ENCODE measurements at places on chromosomes 16 and 17.
A peak's percentile ranks its signal among the peaks of the same experiment; 100 is the strongest.

DNA sequence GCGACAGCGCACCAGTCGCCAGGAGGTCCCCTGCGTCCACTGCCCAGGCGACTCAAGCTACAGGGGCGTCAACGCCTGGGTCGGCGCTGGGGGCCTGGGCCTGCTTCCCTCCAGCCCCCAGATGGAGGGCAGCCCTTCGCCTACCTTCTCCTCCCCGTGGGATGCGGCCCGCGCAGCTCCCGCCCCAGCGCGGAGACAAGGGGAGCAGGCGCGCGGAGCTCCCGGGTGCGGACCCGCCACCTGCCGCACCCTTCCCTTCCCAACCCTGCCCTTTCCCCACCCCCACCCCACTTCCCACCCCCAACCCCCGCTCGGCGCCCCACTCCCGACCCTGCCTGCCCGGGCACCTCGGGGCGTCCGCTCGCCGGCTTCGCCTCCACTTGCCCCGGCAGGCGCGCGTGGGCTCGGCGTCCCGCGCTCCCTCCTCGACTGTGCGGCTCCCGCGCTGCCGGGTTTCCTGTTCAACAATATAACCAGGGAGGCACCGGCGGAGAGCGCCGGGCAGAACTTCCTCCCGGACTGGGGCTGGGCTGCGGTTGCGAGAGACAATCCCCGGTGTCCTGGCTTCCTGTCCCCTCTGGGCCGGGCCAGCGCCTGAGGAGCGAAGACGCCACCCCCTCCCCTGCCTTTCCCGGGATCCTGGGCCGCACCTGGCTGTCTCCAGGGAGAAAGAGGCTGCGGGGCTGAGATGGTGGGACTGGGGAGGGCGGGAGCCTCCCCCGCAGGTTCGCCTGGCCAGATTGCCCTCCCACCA lies at the start of gene ARHGAP27:
ARHGAP27 (minus strand) TSS at position 466 of the 754 bp plus-strand sequence. CDS start 2,591 bp downstream, outside the sequence.
- DNase-seq, result no peak

DNA sequence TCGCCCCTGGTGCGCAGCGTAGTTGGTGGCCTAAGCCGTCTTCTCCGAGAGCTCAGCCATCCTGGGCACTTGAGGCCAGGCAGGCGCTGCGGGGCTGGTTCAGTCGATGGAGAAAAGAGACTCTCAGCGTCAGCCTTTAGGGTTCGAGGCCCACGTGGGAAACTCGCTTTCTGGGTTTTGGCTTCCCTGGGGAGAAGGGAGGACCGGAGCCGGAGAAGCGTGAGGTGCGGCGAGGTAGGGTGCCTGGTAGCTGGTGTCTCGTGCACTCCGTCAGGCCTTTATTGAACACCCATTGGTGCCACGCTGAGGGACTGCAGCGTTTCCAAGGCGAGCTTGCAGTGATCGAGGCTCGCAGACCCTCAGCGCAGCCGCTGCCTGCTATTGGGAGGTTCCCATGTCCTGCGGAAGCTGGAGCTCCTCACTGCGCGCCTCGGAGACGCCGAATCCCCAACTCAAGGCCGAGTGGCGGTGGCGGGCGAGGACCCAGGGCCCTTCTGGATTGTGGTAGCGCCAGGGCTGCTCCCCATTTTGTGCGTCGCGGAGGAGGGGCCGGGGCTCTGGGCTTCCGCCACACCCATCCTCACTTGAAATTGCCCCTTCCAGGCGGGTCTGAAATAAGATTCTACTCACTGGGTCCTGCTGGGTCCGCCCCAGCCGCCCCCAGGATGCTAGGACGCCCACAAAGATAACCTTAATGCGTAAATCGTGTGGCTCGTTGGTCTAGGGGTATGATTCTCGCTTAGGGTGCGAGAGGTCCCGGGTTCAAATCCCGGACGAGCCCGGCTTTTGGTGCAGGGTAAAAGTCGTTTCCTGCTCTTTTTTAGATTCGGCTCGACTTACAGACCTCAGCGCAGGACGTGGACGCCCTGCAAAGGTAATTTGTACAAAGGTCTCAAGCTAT lies 1.2 kb downstream of the OR1F1 start:
- DNase-seq, result no peak

- no peak for DNase-seq
Observed at GRCh38 chr17:28741358-28742349, 2.2 kb upstream of the TRAF4 start.

DNA sequence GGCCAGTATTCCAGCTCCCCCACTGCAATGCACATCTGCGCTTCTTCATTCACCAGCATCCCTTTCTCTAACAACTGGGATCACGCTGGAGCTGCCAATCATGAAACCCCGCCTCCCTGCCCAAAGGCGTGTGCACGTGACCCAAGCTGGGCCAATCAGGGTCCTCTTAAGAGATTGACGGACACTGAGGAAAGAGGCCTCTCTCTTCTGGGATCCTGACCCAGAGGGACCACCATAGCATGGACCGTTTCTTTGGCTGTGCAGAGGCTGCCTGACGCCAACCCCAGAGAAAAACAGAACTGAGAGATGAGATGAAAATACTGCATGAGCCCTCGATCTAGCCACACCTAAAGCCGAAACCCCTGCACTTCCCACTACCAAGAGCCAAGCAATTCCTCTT lies 32.0 kb downstream of the COTL1 start:
- no peak for DNase-seq

- no peak for DNase-seq
Observed at GRCh38 chr16:24728891-24729242, 584 bp upstream of the TNRC6A start.

GRCh38 chr17:9074131-9074530 lies 52.8 kb downstream of the NTN1 start:
- no peak for DNase-seq

GRCh38 chr16:73210686-73211085 lies 162.8 kb upstream of the ZFHX3 start:
- no peak for DNase-seq

DNA sequence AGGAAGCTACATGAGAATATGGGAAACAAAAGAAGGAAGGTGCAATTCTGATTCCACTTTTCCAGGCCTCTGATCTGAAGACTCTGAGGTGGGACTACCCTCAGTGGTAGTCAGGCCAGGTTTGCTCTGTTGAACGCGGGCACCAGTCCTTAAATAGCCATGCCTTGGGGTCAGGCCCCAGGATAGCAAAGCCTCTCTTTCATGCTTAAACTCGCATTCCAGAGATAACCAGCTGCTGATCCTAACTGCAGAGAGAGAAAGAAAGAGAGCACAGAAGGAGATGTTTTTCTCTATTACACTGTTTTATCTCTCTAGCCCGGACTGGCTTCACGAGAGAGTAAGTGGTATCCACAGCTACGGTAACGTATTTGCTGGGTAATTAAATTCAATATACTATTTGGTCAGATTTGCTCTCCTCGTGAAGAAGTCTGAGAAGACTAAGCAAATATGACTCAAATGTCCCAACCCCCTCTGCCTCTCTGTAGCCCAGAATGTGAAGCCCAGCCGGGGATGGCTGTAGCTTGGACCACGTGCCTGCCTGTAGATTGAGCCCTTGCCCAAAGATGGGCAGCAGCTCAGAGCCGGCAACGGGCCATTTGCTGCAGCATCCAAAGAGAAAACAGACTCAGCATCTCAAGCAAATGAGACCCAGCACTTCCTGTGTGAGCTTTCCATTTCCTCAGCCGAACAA lies 122.2 kb downstream of the SMG6 start:
- no peak for DNase-seq

DNA sequence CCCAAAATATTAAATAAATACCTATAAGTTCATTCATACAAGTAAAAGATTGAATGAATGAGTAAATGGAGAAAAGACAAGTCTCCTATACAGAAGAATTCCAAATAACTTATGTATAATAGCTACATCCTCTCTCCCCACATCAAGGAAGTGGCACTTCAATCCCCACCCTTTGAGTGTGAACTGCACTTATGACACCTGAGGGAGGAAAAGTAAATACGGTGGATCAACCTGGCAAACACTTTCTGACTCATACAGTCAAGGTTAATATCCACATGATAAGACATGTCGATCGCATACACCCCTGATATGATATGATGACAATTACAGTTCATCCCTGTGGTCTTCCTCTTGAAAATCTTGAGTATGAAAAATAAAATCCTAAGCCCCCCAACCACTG lies 18.0 kb downstream of the SLFN12L start:
- DNase-seq, result no peak

GRCh38 chr16:31093132-31093703 lies 1.4 kb downstream of the VKORC1 start:
- no peak for DNase-seq

GRCh38 chr17:78879635-78880186 lies 23.3 kb downstream of the CEP295NL start:
- DNase-seq, result no peak

DNA sequence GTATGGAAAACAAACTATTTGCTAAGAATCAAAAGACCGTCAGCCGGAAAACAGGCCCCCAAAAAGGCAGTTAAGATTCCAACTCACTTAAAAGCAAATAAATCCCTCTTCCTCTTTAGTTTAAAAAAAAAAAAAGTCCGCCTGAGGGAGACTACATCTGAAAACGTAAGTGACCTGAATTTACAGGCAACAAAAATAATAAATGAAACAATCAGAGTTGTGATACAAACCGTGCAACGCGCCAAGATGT lies 1.1 kb downstream of the KANSL1 start:
- no peak for DNase-seq

GRCh38 chr17:30363715-30364202 lies 15.0 kb upstream of the CPD start:
- DNase-seq, result peak; percentile 60

DNA sequence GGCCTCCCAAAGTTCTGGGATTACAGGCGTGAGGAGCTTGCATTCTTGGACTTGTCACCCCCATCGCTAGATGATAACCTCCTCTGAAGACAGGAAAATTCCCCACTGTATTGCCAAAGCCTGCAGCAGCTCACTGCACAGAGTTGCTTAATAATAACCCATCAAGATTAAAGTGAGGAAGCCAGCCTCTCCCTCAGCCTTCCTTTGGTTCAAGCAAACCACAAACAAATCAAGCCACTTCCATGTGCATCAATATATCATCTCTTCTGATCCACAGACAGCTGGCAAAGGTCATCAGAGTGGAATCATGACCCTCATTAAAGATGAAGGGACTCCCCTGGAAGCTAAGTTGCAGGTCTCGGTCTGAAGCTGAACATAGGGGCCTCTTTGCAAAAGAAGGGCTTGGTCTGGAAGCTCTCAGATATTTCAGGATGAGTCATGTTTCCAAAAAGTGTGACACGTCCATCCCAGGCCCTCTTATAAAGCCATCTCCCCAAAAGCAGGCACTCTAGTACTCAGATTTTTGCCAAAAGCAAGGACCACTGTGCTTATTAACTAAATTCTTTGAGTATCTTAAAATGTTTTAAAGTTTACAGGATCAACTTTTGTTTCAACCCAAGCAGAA lies 4.8 kb downstream of the EMP2 start:
- DNase-seq, result no peak

- no peak for DNase-seq
Observed at GRCh38 chr17:45240905-45241327, 19.2 kb downstream of the FMNL1 start.

DNA sequence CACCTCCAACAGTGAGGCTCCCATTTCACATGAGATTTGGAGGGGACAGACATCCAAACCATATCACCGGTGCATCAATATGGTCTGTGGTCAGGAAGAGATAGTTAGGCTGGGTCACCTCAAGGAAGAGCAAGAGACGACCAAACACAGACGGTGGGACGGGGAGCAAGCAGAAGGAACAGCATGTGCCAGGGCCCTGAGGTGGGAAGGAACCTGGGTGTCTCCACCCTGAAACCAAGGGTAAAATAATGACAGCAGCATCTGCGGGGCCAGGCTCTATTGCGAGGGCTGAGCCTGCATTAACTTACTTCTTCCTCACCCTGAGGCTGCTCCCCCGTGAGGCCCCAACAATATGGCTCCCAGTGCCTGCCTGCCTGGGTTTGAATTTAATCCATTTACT lies 8.9 kb upstream of the PRSS21 start:
- DNase-seq, result no peak

GRCh38 chr17:82101301-82101715 lies 3.3 kb upstream of the FASN start:
- DNase-seq, result no peak

GRCh38 chr17:75889454-75889853 lies 7.3 kb downstream of the TRIM65 start:
- DNase-seq, result no peak

DNA sequence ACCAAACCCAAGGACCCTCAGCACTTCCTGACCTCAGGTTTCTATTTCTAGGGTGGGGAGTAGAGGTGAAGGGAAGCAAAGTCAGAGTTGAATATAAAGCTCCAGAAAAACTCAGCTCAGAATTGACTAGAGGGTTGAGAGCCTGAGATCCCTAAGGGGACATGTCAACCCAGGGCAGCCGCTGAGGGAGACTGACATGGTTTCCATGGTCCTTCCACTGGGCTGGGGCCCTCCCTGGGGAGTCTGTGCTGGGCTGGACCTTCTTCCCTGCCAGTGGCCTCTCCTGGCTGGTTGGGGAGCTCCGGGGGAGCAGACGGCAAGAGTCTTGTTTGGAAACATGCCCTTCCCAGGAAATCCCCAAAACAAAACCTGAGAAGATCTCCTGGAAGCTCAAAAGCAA lies 121.3 kb downstream of the METRNL start:
- no peak for DNase-seq

DNA sequence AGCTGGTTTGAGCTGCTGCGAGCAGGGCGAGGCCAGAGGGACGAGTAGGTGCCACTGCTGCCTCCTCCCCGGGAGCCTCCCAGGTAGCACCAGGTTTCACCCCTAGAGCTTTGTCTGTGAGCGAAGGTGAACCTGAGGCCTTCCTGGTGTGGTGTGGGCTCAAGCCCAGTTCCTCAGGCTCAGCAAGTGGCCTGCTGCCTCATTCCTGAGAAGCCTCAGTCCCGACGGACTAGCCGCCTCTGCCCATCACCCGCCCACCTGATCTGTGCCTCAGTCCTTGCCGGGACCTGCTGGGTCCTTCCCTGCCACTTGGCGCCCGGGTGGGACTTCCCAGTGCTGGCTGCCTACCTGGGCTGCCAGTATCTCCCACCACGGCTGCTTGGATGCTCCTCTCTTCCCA lies 1.7 kb downstream of the NLRC3 start:
- DNase-seq, result no peak

- no peak for DNase-seq
Observed at GRCh38 chr16:56298948-56299596, 107.8 kb downstream of the GNAO1 start.

GRCh38 chr17:14298947-14299279 lies 2.0 kb upstream of the HS3ST3B1 start:
- DNase-seq, result no peak

DNA sequence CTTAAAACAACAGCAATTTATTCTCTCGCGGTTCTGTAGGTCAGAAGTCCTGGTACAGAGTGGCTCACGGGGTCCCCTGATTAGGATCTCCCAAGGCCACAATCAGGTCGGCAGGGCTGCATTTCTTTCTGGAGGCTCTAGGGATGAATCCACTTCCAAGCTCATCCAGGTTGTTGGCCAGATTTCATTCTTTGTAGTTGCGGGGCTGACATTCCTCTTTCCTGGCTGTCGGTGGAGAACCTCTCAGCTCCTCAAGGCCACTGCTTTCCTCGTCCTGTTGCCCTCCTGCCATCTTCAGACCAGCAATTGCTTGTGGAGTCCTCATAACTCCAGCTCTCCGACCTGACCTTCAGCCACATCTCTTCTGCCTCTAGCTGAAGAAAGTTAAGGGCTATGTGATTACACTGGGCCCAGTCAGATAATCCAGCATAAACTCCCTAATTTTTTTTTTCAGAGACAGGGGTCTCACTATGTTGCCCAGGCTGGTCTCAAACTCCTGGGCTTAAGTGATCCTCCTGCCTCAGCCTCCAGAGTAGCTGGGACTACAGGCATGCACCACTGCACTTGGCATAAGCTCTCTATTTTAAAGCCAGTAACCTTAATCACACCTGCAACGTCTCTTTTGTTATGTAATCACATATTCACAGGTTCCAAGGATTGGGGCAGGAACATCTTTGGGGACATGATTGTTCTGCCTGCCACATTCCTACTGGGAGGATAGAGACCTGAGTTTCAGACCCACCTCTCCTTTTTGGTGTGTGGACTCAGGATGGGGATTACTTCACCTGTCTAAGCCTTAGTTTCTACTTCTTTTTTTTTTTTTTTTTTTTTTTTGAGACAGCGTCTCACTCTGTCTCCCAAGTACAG lies 4.1 kb upstream of the GAST start:
- no peak for DNase-seq

Data from stimulated activated CD8-positive, alpha-beta memory T cell treated with anti-CD3 and anti-CD28 coated beads, Interleukin-12 subunit alpha, Interleukin-12 subunit beta, amount 100 ng/mL, for 1 hour (primary cell).